ENCODE measurements at places on chromosomes 2 and 18.

DNA sequence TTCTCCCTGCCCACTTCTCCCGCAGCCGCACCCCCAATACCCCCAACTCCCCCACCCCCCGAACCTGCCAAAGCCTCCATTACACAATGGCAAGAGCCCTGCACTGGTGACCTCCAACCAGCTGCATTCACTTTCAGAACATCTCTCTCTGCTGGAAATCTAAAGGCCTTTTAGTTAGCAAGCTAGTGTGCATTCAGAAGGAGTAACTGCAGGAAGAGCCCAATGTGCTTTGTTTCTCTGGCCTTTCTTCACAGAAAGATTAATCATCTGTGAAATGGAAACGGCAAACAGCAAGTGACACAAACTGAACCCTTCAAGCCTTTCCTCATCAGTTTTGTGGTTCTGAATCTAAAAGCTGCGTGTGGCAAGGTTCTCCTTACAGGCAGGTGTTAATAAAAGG, 124.2 kb downstream of the OLA1 start:
- DNase-seq = no peak

DNA sequence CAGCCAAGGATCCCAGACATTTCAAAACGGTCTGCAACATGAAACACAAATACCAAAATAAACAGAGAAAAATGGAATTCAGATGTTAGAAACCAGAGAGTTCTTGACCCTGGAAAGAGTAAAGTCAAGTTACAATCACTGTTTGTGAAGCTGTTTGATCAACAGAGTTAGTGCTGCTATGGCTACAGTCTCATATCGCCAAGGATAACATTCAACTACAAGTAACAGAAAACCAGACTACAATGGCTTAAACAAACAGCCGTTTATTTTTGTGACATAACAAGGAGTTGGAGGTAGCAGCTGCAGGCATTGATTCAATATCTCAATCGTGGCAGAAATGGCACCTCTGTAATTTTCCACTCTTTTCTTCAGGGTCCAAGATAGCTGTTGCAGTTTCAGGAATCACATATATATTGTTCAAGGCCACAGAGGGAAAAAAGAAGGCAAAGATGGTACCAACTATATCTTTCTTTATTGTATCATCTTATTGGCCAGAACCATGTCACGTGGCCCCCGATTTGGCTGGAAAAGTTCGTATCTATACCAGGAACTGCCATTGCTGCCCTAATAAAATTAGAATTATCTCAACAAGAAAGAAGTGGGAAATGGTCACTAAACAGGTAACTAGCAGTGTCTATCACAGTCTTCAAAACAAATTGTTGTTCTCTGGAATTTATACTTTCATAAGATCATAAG, 17.7 kb upstream of the HNRNPLL start:
- DNase-seq = no peak

- DNase-seq = no peak
Measured at GRCh38 chr2:232506709-232507108, 13.5 kb upstream of the PRSS56 start.

DNA sequence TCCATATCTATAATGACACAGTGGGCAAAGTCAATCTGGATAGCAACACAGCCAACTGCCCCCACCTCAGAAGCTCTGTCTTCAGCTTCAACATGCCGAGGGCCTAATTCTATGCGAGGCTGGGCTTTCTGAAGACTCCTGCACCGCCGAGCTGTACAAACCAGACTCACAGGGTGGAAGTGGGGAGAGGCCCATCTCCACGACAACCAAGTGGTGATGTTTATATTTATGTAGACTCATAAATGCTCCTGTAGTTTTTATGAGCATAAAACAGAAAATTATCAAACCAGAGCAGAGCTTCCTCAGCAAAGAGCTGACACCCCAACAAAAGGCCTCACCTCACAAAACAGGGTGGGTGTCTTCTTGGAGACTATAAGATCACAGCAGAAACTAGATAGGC, 77.0 kb upstream of the LGALSL start:
- DNase-seq = no peak

DNA sequence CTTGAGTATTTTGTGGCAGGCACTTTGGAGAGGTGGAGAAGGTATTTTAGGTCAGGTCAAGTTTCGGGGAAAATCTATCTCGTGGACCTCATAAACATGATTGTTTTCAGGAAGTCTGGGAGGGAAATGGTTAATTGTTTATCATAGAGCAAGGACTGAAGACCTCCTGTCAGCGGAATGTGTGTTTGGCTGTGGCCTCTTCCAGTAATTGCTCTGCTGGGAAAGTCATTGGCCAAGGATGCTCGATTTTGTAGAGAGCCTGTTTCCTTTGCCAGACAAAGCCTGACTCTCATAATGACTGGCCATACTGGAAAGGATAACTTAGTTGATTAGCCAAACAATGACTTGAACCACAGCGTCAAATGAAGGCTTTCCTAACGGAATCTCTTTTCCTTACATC, 30.0 kb downstream of the IL1R2 start:
- DNase-seq = no peak

DNA sequence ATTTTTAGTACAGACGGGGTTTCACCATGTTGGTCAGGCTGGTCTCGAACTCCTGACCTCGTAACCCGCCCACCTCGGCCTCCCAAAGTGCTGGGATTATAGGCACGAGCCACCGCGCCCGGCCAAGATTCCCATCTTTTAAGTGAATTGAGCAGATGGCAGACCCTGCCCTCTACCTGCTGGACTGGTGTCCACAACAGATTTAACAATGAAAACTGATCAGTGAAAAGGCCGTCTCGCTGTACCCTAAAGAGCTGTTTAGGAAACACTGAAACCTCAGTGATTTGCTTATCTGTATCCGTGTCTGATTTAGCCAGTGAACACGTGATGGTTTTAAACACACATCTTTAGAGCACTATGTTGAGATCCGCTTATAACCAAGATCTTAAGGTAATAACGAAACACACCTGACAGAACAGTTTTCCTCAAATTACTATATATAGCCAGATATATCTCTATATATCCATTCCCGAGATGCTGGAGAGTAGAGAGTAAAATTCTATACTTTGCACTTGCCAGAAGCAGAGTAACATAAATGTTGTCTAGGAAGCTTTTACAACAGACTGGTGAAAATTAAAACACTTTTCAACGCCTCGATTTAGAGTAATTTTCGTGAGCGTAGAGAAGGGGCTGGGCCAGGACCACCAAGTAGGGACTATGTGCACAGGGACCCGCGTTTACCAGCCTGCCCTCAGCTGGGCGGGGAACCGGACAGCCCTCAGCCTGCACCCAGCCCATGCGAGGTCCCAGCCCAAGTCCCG, 594 bp downstream of the FAM161A start:
- DNase-seq = no peak

GRCh38 chr2:3001615-3002560, 375.7 kb downstream of the EIPR1 start:
- DNase-seq = no peak

DNA sequence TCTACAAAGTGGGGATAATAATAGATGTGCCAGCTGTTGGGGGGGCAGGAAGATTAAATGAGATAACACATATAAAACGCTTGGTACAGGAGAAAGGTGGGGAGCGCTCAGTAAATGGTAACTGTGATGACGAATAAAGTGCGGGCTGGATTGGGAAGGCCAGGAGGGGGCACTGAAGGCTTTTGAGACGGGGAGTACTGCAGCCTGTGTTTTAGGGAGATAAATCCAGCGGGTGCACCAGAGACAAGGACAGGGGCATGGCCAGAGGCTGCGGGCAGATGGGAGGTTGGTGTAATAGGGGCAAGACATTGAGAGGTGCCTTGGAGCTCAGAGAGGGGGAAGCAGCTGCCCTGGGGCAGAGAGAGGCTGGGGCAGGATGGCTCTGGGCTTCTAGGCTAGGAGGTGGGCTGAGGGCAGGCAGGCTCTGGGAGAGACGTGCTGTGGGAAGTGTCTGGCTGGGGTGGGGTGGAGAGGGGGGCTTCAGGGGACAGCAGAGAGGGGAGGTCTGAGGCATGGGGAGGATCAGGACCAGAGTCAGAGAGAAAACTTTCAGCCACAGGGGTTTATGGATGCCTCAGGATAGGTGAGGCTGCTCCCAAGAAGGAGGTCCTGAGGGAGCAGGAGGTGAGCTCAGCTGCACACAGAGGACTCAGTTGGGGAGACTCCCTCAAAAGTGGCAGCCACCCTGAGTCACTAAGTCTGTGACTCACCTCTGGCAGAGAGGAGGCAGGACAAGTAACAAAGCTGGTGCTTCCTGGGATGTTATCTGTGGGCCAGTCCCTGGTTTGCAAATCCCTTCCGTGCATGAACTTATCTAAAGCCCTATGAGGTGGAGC, 18.8 kb downstream of the TEX44 start:
- DNase-seq = no peak

GRCh38 chr18:53991202-53991601, 233.3 kb downstream of the MBD2 start:
- DNase-seq = no peak

DNA sequence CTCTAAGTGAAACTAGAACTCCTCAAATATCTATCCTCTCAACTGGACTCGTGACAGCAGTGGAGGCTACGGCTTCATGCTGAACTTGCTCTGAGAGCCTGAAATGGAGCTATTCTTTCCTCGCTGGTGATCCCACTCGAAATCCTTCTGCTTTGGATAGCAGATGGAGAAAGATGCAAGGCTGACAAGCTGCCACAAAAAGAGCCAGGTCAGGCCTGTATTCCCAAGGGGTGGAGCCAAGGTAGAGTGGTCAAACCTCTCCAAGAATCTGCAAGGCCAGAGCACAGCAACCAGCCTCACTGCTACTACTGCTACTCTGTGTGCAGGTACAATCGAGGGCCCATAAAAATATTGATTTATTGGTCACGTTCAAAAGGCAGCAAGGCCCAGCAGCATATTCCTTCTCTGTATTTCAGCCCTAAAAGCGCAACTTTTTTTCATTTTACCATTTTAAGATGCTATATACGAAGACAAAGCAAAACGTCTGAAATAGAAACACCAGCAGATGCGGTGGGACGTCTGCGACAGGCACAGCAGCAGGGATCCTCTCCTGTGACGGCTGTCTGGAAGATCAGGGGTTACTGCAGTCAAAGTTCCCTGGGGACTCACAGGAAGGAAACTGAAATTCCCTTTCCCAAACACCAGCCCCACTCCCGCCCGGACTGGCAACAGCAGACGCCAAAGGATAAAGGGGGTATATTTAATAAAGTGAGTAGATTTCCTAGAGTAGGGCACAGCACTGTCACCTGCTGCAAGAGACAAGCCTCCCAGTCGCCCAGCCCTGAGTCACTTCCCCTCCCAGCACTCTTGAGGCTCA, 2.4 kb downstream of the SPRED2 start:
- DNase-seq = no peak

- no peak for DNase-seq
Measured at GRCh38 chr2:36871068-36871707, 95.1 kb downstream of the STRN start.

- DNase-seq = no peak
Measured at GRCh38 chr2:4549666-4550210, 846.4 kb downstream of the DCDC2C start.
